Stimulated activated CD8-positive, alpha-beta memory T cell treated with anti-CD3 and anti-CD28 coated beads, Interleukin-15, amount 100 ng/mL, for 24 hours (primary cell): ENCODE measurements at places on chromosomes 5 and 9.

DNA sequence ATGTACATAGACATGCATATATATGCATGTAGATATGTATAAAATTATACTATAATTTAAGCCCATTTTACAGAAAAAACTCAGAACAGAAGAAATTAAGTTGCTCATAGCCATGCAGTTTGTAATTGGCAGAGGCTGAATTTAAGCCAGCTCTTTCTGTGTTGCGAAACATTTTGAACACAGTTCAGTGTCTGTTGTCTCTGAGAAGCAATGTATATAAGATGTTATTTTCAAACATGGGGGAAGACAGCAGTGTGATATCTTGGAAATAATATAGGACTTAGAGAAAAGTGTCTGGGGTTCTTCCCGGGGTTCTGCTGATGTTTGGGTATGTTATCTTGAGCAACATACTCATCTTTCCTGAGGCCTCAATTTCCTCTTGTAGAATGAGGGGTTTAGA is 37.6 kb downstream of the SVEP1 start:
- DNase-seq, result no peak

- DNase-seq, result peak; percentile 96
These were observed at the start of gene DYNC2I2 for GRCh38 chr9:128656416-128657343. Gene DYNC2I2 (minus strand): TSS chr9:128656847. CDS start chr9:128656726, 121 bp downstream.

- DNase-seq, result no peak
These were observed 43.9 kb upstream of the ORM1 start for GRCh38 chr9:114278881-114279570.

- DNase-seq, result no peak
These were observed 26.7 kb downstream of the FOXI1 start for GRCh38 chr5:170132269-170132975.

GRCh38 chr5:3020426-3020825 is 268.9 kb upstream of the IRX2 start:
- DNase-seq, result no peak

DNA sequence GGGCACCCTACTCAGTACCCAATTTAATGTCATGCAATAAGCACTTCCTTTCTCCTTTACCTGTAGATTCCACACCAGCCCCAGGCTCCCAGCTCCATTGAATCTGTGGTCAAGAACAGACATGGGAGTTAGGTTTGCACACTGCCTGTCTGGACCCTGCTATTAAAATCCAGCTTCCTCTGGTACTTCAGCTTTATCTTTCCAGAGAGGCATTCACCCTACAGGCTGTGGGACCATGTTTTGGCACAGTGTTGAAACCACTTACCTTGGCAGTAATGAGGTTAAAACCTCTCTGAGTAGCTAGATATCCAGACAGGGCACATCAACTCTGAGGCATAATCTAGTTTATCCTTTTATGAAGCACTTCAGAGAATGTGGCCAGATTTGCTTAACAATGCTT is 191.5 kb upstream of the PCSK5 start:
- no peak for DNase-seq

DNA sequence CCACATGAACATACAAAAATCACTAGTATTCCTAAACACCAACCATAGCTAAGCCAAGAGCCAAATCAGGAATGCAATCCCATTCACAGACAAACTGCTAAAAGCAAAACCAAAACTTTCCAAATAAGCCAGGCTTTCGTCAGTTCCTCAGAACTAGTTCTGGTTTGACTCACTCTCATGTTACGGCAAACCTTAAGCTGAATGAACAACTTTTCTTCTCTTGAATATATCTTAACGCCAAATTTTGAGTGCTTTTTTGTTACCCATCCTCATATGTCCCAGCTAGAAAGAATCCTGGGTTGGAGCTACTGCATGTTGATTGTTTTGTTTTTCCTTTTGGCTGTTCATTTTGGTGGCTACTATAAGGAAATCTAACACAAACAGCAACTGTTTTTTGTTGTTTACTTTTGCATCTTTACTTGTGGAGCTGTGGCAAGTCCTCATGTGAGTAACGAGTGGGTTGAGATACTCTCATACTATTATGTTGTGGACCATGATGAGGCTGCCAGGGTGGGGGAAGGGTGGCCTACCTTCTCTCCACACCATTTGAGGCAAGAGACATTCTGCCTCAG is at the start of gene PDCD1LG2:
PDCD1LG2 (plus strand) TSS at position 172 of the 572 bp plus-strand sequence. CDS start 12,016 bp downstream, outside the sequence.
- no peak for DNase-seq

DNA sequence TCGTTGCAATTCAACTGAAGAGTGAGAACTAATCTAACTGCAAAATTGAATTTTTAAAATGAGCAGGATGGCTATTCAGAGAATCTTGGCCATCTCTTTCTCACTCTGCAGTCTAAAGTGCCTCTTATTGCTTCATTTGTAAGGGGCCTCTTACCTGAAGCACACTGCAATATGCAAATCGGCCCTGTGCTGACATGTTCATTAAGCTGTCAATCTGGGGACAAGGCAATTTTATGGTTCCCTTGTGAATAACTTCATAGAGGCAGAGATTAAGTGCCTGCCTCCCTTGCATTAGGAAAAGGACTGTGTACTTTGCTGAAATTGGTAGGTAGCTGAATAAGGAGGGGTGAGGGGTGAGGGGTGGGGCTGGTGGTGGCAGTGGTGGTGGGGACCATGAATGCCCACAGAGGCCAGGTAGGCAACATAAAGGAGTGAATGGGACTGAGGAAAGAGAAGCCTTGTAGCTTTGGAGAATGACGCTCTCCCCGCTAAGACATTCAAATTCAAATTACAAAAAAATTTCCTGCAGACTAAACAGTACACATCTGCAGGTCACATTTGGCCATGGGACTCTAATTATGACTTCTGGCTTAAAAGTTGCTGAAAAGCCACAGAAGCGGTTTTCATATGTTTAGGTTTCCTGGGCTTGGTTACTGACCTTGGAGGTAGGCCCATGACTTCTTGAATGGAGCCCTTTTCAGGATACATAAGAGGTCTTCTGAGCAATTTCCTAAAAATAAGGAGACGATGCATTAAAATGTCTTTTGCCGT is 25.0 kb downstream of the TNFSF8 start:
- DNase-seq, result no peak

DNA sequence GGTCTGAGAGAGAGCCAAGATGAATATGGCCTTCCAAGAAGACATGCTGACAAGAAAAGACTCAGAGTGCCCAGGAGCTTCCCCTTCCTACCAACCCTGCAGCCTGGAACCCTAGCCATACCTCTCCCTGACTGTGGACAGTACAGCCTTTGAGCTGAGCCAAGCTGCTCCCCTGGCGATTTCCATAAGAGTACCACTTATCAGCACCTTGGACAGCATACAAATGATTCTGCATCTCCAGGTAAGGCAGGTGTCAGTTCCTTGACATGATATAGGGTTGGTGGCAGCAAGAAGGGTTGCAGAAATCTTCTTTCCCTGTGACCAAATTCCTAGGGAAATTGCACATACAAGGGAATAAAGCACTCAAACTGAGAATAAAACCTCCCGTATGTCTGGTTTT is 58.3 kb downstream of the MFAP3 start:
- no peak for DNase-seq

DNA sequence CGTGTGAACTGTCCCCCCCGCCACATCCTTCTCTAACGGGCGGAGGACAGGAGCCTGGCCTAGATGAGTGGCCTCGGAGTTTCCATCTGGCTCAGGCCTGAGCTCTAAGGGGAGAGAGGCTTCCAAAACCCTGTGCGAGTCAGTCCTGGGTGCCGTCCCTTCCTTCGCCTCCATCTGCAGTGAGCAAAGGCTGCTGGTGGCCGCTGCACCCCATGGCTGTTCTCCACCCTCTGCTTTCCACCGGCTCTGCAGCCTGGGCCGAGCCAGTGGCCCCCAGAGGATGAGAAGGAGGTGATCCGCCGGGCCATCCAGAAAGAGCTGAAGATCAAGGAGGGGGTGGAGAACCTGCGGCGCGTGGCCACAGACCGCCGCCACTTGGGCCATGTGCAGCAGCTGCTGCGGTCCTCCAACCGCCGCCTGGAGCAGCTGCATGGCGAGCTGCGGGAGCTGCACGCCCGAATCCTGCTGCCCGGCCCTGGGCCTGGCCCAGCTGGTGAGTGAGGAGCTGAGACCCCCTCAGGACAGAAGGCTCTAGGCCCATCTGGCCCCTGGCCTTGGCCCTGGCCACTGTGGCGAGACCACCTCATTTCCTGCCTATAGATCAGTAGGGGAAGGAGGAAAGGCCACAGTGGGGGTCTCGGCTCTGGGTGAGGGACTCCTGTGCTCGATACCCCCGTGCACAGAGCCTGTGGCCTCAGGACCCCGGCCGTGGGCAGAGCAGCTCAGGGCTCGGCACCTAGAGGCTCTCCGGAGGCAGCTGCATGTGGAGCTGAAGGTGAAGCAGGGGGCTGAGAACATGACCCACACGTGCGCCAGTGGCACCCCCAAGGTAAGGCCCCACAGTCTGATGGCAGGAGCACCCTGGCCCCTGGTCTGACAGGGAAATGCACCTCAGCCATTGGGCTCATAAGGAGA is 3.0 kb downstream of the PKN3 start:
- DNase-seq, result no peak

DNA sequence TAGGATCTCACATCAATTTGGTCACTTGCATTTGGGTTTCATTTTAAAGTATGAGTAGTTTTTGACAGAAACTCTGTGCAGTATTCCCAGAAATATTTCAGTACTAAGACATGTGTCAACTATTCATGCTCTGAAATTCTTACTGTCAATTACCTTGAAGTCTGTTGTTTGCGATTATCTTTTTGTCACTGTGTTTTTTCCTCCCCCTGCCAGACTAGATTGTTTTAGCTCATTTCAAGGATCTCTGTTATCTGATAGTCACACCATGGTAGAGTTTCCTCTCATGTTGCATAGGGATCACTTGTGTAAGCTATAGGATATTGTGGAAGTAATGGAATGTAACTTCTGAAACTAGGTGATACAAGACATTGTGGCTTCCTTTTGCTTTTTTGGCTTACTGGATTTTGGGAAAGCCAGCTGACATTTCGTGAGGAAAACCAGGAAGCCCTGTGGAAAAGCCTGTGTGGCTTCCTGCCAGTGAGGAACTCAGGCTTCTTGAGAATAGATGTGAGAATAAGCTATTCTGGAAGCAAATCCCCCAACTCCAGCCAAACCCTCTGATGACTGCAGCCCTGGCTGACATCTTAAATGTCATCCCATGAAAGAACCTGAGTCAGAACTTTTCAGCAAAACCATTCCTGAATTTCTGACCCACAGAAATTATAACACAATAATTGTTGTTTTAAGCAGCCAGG is 122.2 kb downstream of the FGF10 start:
- DNase-seq, result no peak

DNA sequence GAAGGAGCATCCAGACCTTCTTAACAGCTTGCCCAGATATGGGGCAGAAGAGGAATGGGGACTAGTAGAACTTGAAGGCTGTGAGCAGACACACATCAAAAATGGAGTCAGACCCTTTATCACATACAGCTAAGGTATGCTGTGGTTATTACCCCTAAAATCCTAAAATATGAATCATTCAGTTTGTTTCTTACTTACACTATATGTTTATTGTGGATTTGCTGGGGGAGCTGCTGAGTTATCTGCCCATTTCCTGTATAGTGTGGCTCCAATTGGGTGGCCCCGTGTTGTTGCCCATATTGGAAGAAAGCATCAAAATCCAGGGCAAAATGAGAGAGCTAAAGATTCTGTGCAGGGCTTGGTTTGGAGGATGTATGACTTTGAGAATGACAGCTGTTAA is 56.9 kb downstream of the AP3S1 start:
- no peak for DNase-seq

DNA sequence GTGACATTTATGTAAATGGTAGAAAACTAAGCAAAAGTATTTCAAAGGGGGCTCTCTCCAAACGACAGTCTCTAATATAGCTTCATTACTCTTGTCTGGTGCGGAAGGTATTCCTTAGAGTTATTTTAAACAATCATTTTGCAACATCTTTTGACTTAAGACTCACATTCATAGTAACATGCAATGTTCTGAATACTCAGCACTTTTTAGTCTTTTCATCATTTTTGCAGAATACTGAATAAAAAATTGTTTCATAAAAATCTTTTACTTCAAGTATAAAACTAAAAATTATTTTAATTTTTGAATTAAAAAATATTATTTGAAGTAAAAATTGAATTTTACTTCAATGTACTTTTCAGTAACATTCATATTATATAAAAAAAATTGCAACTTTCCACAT is 321.1 kb downstream of the PLK2 start:
- DNase-seq, result no peak

DNA sequence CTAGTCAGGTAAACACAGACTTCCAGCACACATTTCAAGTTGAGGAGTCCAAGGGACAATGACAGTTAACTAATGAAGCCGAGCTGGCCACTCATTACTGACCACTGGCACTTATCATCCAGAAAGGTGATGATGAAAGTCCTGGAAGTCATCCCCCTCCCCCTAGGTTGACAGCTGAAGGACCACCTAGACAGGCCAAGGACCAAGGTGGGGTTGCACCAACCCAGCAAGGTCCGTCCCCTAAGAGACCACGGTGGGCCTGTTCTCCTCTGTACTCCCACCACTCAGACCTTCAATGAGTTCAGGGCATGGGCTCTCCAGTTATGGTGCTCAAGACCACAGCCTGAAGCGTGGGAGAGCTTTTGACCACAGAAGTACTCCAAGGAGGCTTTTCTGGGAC is 13.2 kb downstream of the P4HA2 start:
- no peak for DNase-seq

GRCh38 chr9:35603506-35603985 is 1.5 kb upstream of the TESK1 start:
- DNase-seq, result no peak

DNA sequence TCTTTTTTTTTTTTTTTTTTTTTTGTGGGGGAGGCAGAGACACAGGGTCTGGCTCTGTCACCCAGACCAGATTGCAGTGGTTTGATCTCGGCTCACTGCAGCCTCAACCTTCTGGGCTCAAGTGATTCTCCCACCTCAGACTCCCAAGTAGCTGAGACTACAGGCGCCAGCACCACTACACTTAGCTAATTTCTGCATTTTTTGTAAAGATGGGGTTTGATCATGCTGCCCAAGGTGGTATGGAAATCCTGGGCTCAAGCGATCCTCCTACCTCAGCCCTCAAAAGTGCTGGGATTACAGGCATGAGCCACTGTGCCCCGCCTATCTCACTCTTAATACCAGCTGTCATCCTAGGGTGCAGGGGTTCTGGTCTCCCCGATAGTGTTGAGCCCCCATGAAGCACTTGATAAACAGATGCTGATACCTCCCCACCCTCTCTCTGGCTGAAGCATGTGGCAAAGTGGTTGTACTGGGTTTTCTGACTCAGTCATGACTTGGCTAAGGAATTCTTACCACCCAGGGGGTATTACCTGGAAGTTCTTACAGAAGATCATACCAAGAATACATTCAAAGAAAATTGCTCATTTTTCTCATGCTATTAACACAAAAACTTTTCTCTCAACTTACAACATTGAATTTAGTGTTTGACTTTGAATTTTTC is 110.2 kb upstream of the DAPK1 start:
- DNase-seq, result no peak

DNA sequence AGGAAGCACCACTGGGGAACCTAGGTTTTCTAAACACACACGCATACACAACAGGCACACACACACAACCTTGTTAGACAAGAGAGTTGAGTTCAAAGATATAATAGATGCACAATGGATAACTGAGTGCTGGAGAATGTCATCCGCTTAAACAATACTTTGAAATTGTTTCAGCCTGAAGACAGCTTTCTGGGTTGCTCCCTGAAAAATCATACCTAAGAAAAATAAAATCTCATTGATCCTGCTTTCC is 126.1 kb downstream of the TMEM161B start:
- DNase-seq, result no peak
